ENCODE measurements at places on chromosomes 1 and 21.
A peak's percentile ranks its signal among the peaks of the same experiment; 100 is the strongest.

GRCh38 chr1:181083842-181084605 lies 4.5 kb upstream of the IER5 start:
- no peak overlapping the region for H3K27ac ChIP-seq
- peaks cover 5% of the 10 kb centered on the region for H3K36me3 ChIP-seq
- H3K4me3 ChIP-seq = no peak overlapping the region
- H3K4me1 ChIP-seq = peaks cover 60% of the 10 kb centered on the region
- DNase-seq = no peak

DNA sequence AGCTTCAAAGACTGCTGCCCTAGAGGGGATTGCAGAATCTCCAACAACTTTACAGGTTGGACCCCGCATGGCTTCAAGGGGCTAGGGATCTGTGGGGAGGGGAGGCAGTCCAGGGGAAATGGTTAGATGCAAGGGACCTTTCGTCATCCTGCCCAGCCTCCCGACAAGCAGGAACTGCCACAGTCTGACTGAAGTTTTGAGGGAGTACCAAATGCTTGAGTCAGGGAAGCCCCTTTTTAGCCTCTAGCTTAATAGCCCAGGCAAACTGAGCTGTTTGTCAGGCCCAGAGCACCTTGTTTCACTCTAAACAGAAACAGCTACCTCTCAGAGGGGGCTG lies 1.1 kb downstream of the TOR3A start:
- peaks cover 6% of the 10 kb centered on the region for H3K27me3 ChIP-seq
- H3K27ac ChIP-seq = peak overlapping the region; percentile 95
- peak; percentile 33 for DNase-seq
- peak overlapping the region; percentile 98 for H3K4me3 ChIP-seq
- H3K4me1 ChIP-seq = peaks cover 30% of the 10 kb centered on the region

DNA sequence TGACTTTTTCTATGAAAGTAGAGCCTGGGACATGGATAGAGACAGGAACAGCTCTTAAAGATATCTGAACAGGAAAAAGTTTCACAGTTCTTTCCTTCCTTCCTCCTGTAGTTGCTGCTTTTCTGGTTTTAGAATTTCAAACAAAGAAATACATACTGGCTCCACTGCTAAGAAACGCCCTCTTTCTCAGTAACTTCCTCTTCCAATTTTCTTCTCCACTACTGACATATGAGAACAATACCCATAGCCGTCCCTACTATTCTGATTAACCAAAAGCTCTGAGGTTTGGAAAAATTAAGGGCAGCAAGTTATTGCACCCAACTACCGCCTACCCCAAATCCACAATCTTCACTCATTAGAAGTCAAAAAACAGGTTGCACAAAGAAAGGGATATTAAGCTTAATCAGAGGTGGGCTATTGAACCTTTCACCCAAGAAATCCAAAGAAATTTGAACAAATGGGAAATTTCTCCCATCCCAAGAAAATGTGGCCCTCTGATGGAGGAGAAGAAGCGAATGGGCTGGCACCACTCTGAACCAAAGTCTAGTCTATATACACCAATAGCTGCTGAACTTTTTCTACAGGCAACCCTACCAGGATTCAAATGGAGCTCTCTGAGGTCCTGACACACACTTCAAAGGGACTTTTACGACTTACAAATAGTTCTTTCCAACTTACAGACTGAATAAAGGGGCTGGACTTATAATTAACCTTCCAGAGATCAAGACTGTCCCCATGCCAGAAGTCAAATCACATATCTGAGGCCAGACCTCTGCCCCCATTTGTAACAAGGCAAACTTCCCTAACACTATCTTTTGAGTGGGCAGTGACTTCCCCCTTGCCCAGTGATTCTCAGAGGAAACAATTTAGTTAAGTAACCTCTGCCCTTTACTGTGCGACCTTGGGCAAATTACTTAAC lies 1.7 kb downstream of the WASF2 start:
- peak overlapping the region; percentile 93 for H3K27ac ChIP-seq
- peak overlapping the region; percentile 99 for H3K4me3 ChIP-seq
- peaks cover 23% of the 10 kb centered on the region for H3K4me1 ChIP-seq
- peaks cover 10% of the 10 kb centered on the region for H3K27me3 ChIP-seq
- peaks cover 6% of the 10 kb centered on the region for H3K36me3 ChIP-seq
- peak; percentile 41 for DNase-seq

- no peaks in the 10 kb centered on the region for H3K36me3 ChIP-seq
- no peak overlapping the region for H3K4me3 ChIP-seq
- DNase-seq = no peak
Measured at GRCh38 chr1:1630191-1630964, 1.6 kb upstream of the MMP23B start.

DNA sequence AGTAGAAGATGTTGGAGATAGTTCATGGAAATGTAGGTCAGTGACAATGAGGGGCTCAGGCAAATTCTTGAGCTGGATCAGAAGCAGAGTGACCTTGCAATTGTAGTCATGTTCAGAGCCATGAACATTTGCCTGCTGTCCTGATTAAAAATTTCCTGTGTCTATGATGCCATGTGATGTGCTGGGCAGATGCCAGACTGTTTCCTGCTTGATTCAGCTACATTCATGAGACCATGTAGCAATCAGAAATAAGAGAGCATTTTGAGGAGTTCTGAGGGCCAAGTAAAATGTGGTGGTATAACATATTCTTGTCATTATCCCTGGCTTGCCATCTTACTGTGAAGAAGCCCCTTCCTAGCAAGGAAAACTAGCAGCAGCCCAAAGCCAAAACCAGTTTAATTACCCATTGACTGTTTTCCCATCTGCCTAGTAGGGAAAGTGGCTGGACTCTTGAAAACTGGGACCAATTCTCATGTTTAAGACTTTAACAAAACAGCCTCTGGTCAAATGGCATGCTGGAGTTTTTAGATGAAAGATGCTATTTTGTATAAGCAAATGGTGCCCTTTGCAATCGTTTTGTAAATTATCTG lies 118.3 kb downstream of the NOS1AP start:
- H3K4me3 ChIP-seq = no peak overlapping the region
- DNase-seq = no peak
- H3K27ac ChIP-seq = no peak overlapping the region
- peaks cover 7% of the 10 kb centered on the region for H3K27me3 ChIP-seq
- no peaks in the 10 kb centered on the region for H3K4me1 ChIP-seq

- peak overlapping the region; percentile 99 for H3K27ac ChIP-seq
- H3K4me1 ChIP-seq = peaks cover 66% of the 10 kb centered on the region
- no peaks in the 10 kb centered on the region for H3K36me3 ChIP-seq
- no peak for DNase-seq
- peak overlapping the region; percentile 86 for H3K4me3 ChIP-seq
Measured at GRCh38 chr1:234614081-234614489, 4.1 kb upstream of the IRF2BP2 start.

- peaks cover 9% of the 10 kb centered on the region for H3K27me3 ChIP-seq
- H3K36me3 ChIP-seq = no peaks in the 10 kb centered on the region
- no peak overlapping the region for H3K27ac ChIP-seq
- H3K4me1 ChIP-seq = peaks cover 7% of the 10 kb centered on the region
- H3K4me3 ChIP-seq = no peak overlapping the region
Measured at GRCh38 chr1:48203287-48203900, 19.1 kb upstream of the SLC5A9 start.

- no peak for DNase-seq
- H3K4me3 ChIP-seq = no peak overlapping the region
- H3K27ac ChIP-seq = no peak overlapping the region
- peaks cover 4% of the 10 kb centered on the region for H3K27me3 ChIP-seq
- peaks cover 18% of the 10 kb centered on the region for H3K36me3 ChIP-seq
- peaks cover 43% of the 10 kb centered on the region for H3K4me1 ChIP-seq
Measured at GRCh38 chr1:43861988-43862735, 71.4 kb upstream of the ARTN start.

DNA sequence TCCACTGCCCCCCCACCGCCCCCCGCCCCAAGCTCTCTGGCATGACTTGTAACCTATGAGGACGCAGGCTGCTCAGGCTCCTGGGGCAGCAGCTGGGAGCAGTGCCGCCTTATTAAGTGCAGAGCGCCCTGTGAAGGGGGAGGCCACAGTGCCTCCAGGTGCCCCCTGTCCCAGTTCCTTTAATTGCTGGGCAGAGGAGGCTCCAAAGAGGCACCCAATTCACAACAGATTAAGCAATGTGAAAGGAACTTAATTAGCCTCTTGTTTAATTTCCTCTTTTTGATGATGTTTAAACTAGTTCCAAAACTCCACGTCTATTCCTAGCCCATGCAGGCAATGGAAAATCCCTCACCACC lies 3.0 kb downstream of the RXFP4 start:
- H3K36me3 ChIP-seq = 0 out of 2 replicates have a peak, but pooled peaks cover 13% of the 10 kb centered on the region
- no peak overlapping the region for H3K27ac ChIP-seq
- H3K27me3 ChIP-seq = peaks cover 12% of the 10 kb centered on the region
- DNase-seq = no peak
- peaks cover 26% of the 10 kb centered on the region for H3K4me1 ChIP-seq

DNA sequence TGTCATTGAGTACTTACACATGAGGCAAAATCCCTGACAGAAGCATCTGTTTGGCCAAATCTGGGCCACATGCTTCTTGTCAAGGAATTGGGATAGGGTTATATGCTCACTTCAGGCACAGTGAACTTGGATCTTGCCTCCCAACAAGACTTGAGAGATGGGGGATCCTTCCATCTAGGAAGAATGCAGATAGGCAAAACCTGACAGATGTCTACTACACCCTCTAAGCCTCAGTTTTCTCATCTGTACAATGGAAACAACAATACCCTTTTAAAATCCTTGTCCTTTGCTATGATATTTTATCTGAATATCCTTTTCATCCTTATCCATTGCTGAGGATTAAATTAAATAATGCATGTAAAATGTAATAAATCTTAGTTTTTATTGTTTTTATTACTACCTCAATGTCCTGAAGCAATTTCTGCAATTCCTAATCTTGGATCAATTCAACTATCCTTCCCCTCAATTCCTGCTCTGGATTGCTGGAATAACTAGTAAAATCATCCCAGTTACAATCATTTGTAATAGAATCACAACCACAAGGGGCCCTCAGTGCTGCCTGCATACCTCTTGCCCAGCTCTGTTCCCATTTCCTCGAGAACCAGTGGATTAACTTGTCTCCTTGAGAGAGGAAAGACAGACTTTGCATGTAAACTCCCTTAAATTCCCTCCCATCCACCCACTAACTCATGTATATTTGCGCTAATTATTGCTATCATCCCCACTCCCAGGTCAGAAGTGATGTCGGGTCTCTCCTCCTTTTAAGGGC lies 8.1 kb upstream of the XPR1 start:
- DNase-seq = peak; percentile 35
- H3K4me1 ChIP-seq = peaks cover 15% of the 10 kb centered on the region
- no peaks in the 10 kb centered on the region for H3K36me3 ChIP-seq
- H3K4me3 ChIP-seq = no peak overlapping the region
